NCI-H526 (cell line): ENCODE measurements at places on chromosomes 11 and 22.

- DNase-seq, result no peak
Observed at GRCh38 chr11:99960536-99960935, 726.6 kb upstream of the ARHGAP42 start.

GRCh38 chr22:23178512-23179254 is 1.6 kb upstream of the BCR start:
- DNase-seq, result peak; percentile 84

GRCh38 chr22:49659924-49660315 is 167.8 kb downstream of the BRD1 start:
- no peak for DNase-seq

GRCh38 chr11:128937480-128937879 is 5.2 kb downstream of the TP53AIP1 start:
- peak; percentile 96 for DNase-seq

DNA sequence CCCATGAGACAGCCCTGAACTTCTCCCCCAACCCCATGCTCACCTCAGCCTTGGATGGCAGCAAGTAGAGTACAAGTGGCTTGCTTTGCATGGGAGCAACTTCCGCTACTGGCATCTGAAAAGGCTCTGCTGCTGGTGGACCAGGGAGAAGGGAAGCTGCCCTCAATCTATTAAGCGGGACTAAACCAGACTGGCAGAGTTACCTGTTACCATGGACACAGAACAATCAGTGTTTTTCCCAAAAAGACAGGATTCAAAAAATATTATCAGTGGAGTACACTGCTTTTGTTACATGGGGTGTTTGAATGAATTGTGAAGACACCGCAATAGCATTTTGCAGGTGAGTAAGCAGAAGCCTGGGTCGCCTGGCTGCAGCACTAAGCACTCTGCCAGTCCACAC is 631.4 kb upstream of the B3GAT1 start:
- peak; percentile 27 for DNase-seq

DNA sequence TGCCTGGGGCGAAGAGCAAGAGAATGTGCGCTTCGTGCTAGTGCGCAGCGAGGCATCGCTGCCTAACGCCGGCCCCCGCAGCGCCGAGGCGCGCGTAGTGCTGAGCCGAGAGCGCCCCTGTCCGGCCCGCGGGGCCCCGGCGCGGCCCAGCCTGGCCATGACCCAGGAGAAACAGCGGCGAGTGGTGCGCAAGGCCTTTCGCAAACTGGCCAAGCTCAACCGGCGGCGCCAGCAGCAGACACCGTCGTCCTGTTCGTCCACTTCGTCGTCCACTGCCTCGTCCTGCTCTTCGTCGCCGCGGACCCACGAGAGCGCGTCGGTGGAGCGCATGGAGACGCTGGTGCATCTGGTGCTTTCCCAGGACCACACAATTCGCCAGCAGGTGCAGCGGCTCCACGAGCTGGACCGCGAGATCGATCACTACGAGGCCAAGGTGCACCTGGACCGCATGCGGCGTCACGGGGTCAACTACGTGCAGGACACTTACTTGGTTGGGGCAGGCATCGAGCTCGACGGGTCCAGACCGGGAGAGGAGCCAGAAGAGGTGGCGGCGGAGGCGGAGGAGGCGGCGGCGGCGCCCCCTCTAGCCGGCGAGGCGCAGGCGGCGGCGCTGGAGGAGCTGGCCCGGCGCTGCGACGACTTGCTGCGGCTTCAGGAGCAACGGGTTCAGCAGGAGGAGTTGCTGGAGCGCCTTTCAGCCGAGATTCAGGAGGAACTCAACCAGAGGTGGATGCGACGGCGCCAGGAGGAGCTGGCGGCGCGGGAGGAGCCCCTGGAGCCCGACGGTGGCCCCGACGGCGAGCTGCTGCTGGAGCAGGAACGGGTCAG is 1.0 kb downstream of the RASSF10 start:
- DNase-seq, result peak; percentile 69

GRCh38 chr11:1297011-1297575 is 12.3 kb downstream of the TOLLIP start:
- DNase-seq, result no peak

DNA sequence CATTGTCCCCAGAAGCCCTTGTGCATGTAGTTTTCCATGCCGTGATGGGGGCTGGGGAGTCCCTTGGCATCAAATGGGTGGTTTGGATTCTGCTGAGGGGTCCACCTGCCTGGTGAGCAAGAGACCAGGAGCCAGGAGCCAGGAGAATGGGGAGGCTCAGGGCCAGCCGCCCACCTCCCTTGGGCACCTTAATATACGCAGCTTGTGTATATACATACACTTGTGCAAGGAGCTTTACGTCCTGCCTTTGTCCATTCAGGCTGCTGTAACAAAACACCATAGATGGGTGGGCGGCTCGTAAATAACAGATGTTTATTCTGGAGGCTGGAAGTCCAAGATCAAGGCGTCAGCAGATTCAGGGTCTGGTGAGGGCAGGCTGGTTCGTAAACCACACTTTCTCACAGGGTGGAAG is 62.5 kb downstream of the SMIM38 start:
- DNase-seq, result peak; percentile 14

DNA sequence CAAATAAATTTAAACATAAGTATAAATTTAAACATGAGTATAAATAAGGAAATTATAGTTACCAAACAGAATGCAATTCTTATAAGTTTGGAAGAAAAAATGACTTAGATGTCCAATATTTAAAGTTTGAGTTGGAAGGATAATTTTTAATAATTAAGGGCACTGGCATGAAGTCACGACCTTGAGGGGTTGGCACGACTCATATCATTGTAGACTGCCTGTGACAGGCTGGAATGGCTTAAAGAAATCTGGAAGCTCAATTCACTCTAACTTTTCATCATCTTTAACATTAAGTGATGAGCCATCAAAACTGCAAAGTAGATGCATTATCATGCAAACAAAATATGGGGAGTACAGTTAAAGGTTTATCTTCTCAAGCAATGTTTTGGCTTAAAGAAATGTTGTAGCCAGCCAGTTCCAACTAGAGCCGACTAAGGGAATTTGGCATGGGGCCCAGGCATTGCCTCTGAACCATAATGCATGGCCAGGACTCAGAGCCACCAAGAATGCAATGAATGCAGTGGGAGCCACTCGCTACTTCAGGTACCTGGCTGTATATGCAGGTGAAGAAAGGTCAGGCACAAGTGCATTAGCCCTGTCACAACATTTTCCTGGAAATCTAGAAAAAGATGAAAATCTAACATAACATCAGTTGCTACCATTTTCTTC is 33.4 kb downstream of the PGR start:
- DNase-seq, result no peak

GRCh38 chr11:43830928-43831440 is 49.6 kb upstream of the ALKBH3 start:
- no peak for DNase-seq

DNA sequence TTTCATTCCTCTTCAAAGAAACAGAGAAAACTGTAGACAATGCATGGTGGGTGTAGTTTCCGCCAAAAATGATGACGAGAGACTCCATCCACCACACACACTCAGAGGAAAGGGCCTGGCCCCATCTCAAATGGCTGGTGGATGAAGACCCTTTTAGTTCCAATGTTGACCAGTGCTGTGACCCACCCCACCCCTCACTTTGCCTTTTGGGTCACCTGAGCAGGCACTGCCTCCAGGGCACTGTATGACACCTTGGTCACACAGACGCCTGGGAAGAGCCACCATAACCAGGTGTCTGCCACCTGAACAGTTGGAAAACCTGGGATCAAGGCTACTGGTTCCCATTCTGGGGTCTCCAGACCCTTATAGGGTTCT is 121.3 kb downstream of the MPPED1 start:
- DNase-seq, result no peak

DNA sequence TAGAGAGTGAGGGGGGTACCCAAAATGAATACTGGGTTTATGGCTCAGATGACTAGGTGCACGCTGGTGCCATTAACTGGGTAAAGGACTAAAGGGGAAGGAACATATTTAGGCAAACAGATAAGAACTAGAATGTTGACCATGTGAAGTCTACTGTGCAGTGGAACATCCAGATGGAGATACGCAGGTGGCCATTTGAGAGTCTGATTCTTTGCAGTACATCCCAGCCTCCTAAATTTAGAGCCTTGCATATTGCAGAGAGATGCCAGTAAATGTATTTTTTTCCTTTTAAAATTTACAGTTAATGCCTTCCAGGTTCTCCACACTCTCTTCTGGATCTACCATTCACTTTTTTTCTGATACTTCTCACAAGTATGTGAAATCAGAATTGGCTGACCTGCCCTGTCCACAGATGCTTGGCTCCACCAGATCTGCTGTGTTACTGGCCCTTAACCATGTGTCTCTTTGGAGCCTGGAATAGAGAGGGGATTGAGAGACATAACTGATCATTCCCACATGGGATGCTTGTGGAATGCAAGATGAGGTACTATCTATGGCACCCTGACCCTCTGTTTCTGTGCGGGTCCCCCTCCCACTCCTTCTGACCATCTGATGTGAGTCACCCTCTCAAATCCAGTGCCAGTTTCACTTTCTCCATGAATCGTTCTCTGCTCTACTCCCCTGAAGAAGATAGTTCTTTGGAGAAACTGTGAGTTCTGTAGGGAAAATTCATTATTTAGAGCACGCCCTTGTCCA is 77.0 kb upstream of the NCAM1 start:
- no peak for DNase-seq

DNA sequence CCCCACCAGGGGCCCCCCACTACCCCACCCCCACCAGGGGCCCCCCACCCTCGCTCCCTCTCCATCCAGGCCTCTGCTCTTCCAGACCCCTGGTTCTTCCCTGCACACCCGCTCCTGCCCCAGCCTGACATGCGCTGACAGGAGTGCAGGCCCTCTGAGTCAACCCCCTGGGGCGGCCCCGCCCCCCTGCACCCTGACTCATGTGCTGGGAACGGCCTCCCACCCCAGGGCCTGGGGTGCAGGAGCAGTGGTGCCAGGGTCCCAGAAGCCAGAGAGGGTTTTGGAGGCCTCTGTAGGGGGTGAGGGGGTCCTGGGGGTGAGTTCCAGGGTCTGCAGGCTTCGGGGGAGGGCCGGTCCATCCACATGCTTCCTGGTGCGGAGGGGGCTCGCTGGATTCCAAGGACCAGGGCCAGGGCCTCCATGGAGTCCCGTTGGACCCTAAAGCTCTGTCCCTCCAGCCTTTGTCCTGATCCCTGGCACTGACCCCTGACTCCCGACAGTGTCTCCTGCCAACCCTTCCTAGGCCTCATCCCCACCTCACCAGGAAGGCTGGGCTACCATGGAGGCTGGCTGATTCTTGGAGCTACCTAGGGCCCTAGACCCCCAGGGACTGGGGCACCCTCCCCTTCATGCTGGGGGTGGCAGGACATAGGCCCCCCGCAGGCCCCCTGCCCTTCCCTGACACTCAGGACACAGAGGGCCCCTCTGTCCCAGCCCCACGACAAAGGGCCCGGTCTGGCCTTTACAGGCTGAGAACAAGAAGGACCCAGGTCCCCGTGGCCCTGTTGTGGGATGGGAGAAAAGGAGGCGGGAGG is 583 bp upstream of the PKP3 start:
- DNase-seq, result no peak

- DNase-seq, result peak; percentile 25
Observed at GRCh38 chr11:128776424-128777284, 82.8 kb downstream of the FLI1 start.

GRCh38 chr22:35950262-35950661 is 78.4 kb downstream of the RBFOX2 start:
- no peak for DNase-seq

DNA sequence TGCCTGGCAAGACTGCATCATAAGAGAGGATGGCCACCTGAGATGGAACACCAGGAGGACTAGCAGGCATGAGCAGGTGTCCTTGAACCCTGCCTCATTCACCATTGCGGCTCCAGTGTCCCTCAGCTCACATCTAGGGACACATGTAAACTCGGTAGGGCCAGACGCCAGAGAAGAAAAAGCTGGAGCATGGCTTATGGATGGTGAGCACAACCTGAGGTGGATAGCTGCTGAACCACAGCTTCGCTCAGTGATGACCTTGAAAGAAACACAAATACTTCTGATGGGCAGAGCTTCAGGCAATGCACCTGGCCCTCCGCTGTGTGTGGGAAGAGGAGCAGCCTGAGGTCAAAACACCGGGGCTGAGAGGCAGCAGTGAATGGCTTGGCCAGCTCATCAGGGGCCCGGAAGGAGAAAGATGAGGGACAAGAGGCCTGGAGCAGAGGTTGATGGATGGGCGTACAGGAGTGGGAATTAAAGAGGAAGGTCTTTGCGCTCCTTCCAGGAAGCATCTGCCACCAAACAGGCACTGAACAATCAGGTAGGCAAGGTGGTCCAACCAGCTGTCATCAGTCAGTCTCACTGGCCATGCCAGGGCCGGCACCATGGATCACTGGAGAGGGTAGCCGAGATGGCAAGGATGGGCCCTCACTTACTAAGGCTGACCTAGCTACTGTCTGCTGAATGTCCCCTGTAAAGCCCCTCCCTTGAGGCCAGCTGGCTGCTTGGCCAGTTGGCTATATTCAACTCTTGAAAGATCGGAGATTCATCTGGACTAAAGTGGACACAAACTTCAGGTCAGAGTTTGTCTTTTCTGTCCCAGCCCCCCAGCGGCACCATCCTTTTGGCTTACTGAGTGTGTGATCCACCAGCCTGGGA is 89.7 kb downstream of the MYEOV start:
- DNase-seq, result no peak

GRCh38 chr11:34827228-34827627 is 89.0 kb downstream of the APIP start:
- DNase-seq, result no peak

- DNase-seq, result no peak
Observed at GRCh38 chr11:42778193-42778592, 533.6 kb upstream of the API5 start.

DNA sequence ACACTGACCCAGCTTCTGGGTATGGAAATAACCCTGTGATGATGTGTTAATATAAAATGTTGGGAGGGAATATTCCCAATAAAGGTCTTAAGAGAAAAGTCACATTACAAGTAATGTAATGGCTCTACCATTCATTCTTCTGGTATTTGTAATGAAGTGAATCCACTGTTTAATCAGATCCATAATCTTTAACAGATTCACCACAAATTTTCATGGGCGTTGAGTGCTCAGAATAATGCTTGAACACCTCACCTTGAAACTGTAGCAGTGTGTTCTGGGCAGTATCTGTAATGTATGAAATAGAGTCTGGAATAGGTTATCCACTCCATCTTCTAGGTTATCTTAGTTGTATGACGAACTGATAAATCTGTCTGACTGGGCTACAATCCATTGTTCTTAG is 26.6 kb upstream of the CRTAM start:
- no peak for DNase-seq

DNA sequence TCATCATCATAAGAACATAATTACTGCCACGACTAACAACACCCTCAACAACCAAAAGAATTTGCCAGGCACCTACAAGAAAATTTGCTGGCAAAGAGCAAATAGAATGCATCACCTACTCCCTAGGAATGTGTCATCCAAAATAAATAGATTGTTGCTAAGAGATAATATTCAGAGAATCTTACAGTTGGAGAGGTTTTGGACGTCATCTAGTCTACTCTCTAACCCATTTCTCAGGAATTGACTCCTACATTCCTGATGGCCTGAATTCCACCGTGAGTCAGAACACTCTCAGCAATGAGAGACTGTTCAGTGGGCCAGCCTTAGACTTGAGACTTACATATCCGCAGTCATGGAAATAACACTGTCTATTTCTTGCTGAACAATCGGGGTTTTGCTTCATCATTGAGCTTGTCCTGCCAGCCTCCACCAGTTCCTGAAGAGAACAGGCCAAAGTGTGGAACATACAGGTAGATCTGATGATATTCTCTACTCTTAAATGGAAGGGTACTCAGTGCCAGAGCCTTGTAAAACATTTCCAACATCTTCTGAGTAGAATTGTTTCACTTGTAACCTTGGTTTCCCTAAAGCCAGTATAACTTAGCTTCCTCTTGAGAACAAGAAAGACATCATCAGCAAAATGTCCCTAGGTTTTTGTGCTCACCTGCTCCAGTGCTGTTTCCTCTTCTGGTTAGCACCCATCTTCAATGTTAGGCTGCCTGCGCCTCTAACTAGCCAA is 8.3 kb downstream of the KIRREL3 start:
- DNase-seq, result no peak

GRCh38 chr11:58640386-58641023 is 18.0 kb downstream of the CNTF start:
- no peak for DNase-seq
